ENCODE measurements at places on chromosomes 1 and 21.

DNA sequence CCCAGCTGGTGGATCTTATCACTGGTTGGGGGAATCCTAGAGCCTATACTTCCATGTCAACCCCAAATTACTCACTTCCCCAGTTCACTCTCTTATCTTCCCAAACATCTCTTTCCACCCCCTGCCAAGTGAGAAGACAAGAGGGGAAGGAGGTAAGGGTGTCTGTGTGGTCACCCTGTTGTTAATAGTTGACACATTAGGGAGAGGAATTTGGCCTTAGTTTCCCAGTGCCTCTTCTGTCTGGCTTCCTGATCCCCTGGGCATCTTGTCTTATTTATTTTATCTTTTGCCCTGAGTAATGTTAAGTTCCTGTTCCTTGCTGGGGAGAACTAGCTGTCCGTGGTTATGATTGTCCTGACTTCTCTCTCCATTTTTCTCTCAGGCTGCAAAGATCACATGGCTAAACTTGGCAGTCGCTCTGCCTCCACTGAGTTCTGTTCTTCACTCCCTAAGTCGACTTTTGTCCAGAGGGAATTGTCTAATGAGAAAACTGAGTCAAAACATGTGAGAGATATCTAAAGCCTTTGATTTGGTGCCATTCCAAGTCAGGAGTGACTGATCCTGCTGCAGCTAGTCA, 157.1 kb upstream of the SYT6 start:
- DNase-seq = no peak

DNA sequence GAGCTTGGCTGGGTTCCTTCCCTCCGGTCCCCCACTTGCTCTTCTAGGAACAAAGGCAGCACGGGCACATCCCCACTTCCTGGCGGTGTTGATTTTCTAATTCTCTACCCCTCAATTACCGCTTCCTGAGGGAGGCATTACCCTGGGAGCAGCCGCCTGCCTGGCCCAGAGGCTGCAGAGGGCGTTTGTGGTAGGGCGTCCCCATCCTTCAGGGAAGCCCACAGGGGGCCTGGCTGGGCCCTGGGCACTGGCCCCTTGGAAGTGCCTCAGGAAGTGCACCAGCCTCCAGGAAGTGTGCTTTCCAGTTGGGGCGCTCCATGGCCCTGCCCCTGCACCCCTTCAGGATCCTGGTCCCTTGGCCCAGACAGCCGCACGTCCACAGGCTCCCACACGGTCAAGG, 42.1 kb upstream of the CASZ1 start:
- DNase-seq = peak; percentile 53

GRCh38 chr1:15296585-15297321, 49.7 kb downstream of the FHAD1 start:
- no peak for DNase-seq

GRCh38 chr1:186482661-186483255, 21.8 kb upstream of the PDC start:
- no peak for DNase-seq

DNA sequence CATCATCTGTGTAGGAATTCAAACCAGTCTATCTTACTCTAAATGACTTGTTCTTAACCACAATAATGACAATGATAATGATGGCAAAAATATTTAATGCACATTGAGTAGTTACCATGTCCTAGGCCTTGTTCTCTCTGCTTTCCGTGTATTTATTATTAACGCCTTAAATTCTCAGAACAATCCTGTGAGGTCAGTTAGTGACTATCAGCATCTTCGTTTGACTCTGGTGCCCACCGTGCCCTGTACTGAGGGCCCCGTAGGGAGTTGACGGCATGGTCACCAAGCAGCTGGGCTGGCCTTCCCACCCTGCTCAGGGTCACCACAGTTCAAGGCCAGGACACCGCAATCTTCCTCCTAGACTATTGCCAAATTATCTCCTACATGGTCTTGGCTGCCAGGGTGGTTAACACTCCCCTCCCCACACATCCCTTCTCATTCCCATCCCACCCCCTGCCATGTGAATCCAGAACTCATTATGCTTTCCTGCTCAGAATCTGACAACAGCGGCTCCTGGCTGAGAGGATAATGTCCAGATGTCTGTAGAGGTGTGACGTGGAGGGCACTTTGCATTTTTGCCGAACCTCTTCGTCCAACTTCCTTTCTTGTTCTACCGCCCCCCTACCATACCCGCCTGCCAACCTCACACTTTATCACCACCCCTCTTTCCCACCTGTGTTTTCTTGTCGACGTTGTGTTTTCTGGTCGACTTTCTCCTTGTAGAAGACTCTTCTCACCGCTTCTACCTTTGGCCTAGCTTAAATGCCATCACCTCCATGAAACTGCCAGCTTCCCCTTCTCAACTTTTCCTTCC, 33.4 kb downstream of the IGFN1 start:
- no peak for DNase-seq

DNA sequence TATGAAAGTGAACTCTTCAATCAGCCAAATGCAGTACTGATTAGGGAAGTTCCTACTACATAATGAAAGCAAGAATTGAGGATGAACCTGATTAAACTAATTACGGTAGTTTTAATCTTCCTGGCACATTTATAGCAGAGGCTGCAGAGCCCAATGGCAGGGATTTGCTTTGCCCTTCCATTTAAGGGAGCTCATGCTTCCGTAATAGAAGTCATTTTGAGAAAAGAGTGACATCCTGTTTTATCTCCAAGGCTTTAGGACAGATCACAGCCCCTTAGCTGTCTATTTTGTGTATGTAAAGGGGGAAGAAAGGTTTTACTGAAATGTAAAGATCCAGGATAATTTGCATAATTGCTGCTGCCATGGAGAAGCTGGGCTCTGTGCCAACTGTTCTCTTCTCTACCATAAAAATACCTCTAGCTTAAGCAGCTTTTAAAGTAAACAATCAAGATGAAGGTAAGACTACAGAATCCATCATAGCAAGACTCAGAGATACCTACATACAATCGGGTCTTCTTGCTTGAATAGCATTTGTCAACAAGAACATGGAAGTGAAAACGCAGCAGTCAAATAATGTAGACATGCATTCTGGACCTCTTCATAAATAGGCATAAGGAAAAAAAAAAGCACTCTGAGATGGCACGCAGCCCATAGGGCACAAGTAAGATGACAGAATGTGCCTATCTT, 62.5 kb downstream of the ASH1L start:
- peak; percentile 50 for DNase-seq

- no peak for DNase-seq
These were observed at the start of gene SAMD11 for GRCh38 chr1:923131-923990. Gene SAMD11 (plus strand): TSS chr1:923923. CDS start chr1:924432, 509 bp downstream.

GRCh38 chr21:16597753-16598152, 868.0 kb downstream of the USP25 start:
- DNase-seq = no peak

GRCh38 chr1:96987186-96987703, 265.7 kb downstream of the PTBP2 start:
- no peak for DNase-seq

- DNase-seq = no peak
These were observed 24.8 kb upstream of the RGL1 start for GRCh38 chr1:183780159-183780558.
